ENCODE measurements at places on chromosomes 16 and 17.

GRCh38 chr16:23694644-23695373, 16.1 kb downstream of the PLK1 start:
- no peak for DNase-seq

- DNase-seq: no peak
Measured at GRCh38 chr17:69722518-69722917, 308.0 kb downstream of the MAP2K6 start.

- DNase-seq: no peak
Measured at GRCh38 chr17:39107973-39108372, 43.5 kb downstream of the PLXDC1 start.

DNA sequence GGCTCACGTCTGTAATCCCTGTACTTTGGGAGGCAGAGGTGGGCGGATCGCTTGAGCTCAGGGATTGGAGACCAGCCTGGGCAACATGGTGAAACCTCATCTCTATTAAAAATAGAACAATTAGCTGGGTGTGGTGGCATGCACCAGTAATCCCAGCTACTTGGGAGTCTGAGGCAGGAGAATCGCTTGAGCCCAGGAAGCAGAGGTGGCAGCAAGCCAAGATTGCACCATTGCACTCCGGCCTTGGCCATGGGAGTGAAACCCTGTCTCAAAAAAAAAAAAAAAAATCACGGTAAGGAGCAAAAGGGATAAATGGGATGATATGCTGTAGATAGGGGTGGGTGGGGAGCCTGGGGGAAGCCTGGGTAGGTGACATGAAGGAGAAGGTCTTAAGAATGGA, 20.4 kb upstream of the TMEM98 start:
- no peak for DNase-seq

- no peak for DNase-seq
Measured at GRCh38 chr17:30339086-30339485, 5.2 kb upstream of the TMIGD1 start.

DNA sequence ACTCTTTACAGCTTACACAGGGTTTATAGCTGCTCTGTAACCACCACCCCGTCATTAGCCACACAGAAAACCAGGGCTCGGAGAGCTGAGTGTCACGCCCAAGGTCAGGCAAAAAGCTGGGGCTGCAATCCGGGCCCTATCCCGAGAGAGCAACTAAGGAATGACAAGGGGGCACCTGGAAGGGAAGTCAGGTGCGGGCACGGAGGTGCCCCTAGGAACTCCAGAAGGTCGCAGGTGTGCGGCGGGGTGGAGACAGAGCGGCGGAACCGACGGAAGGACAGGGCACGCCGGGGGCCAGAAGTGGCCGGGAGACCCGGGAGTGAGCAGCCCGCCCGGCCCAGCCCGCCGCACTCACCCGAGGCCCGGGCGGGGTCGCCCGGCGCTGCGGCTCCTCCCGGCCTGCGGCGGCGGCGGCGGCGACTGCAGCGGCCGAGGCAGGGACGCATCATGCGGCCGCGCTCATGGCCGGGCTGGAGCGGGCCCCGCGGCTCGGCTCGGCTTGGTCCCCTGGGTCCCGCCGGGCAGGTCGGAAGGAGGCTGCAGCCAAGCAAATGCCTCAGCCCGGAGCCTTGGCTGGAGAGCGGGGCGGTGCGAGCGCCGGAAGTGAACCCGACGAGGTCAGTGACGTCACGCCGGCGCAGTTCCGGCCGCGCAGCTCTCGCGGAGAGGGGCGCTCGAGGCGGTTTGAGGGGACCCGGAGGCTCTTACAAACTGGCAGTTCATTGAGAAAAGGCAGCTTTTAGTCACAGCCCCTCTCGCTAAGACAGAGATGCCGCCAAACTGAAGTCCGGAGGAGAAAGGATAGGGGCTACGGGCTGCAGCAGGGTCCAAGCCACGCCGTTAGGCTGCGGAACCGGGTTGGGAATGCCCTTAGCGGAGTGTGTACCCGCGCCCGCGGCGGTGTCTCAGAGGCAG, at the start of gene ZDHHC7:
Gene ZDHHC7 (minus strand): TSS at position 605 of the 915 bp plus-strand sequence. CDS start 20,917 bp downstream, outside the sequence.
- DNase-seq: peak; percentile 85

DNA sequence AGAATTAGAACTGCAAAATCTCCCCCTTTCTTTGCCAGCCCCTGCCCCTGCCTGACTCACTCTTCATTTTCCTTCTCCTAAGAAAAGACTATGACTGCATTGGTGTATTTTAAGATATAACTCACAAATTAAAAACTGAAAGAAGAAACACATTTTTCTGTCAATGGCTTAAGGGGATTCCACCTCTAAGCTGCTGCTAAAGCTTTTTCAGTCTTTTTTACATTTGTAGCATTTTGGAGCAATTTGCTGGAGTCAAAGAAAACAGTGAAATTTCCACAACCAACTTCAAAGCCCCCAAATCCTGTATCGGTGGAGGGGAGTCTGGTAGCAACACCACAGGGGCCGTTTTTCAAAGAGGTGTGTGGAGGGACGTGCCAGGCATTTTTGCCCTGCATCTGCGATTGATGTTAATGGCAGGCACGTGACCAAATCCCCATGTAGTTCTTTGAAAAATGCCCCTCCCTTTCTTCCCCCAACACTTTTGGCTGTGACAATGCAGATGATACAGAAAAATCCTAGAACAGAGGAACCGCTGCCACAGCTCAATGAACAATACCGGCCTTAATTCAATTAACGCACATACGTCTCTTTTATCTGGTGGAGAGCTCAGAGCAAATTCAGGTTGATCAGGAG, 28.5 kb downstream of the MAF start:
- no peak for DNase-seq

GRCh38 chr17:13825526-13826040, 223.9 kb upstream of the HS3ST3A1 start:
- DNase-seq: no peak

DNA sequence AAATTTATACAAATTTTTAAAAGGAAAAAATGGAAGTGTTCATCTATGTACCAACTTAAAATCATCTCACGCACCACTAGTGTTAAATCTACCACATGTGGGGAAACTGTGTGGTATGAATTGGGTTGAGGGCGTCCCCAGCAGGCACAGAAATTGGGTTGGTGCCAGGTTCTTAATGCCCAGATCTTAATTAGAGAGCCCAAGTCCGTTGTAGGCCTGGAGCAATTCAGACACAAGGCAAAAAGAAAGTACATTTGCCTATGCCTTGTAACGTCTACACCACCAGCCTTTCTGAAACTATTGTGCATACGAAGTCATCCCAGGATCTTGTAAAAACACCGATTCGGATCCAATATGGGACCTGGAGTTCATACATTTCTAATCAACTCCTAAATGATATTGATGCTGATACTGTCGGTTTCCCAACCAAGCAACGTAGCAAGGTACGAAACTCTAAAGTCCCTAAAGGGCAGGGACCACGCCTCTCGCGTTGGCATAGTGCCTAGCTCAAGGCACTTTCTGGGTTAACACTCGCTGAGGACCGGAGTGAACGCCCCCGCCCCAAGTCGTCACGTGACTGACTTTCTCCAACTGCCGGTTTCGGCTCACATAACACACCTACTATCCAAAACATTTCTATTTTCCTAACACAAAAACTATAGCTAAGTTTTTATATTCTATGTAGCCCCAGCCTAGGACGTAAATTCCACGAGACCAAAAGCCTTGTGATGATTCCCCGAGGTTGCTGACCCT, 945 bp upstream of the UQCRC2 start:
- DNase-seq: peak; percentile 77

DNA sequence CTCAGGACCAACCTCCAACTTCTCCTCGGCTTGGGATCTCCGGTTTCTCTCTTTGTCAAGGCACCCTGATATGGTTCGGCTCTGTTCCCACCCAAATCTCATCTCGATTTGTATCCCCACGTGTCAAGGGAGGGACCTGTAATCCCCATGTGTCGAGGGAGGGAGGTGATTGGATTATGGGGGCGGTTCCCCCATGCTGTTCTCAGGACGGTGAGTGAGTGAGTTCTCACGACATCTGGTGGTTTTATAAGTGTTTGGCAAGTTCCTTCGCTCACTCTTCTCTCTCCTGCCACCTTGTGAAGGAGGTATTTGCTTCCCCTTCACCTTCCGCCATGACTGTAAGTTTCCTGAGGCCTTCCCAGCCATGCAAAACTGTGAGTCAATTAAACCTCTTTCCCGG, 117.9 kb downstream of the SEC14L1 start:
- DNase-seq: no peak

DNA sequence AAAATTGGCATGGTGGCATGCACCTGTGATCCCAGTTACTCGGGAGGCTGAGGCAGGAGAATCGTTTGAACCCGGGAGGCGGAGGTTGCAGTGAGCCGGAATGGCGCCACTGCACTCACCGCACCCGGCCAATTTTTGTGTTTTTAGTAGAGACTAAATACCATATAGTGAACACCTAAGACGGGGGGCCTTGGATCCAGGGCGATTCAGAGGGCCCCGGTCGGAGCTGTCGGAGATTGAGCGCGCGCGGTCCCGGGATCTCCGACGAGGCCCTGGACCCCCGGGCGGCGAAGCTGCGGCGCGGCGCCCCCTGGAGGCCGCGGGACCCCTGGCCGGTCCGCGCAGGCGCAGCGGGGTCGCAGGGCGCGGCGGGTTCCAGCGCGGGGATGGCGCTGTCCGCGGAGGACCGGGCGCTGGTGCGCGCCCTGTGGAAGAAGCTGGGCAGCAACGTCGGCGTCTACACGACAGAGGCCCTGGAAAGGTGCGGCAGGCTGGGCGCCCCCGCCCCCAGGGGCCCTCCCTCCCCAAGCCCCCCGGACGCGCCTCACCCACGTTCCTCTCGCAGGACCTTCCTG, at the start of gene HBQ1:
Gene HBQ1 (plus strand): TSS at position 359 of the 575 bp plus-strand sequence. CDS start 28 bp downstream, at position 387.
- DNase-seq: no peak

DNA sequence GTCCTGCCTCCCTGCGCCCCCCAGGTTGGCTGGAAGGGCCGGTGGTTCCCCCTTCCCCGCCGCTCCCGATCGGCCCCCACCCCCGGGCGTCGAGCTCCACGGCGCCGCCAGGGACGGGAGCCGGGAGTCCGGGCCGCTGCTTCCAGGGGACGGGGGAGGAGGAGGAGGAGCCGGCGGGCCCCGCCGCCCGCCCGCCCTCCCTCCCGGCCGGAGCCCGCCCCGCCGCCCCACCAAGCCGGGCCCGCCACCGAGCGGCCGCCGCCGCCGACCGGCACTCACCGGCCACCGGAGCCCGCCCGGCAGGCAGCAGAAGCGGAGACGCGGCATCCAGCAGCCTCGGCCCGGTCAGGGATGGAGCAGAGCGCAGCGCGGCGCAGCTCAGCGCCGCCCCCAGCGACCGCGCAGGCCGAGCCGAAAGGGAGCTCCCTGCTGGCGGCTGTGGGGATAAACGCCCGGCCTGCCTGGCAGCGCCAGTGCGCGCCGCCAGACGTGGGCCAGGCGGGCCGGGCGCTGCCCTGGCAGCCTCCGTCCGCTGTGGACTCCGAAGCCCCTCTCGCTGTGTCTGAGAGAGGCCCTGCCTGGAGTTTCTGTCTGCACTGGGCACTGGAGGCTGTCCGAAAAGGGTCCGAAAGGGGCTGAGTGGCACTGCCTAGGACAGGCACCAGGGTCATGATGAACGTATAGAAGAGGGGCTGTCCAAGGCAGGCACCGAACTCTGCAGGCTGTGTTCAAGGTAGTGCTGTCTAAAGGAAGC, at the start of gene MYO18A:
Gene MYO18A (minus strand): TSS at position 365 of the 754 bp plus-strand sequence. CDS start 13,458 bp downstream, outside the sequence.
- peak; percentile 77 for DNase-seq

GRCh38 chr17:78284146-78284545, 52.7 kb downstream of the TMEM235 start:
- no peak for DNase-seq

GRCh38 chr17:80786470-80786869, 205.2 kb upstream of the CHMP6 start:
- no peak for DNase-seq

DNA sequence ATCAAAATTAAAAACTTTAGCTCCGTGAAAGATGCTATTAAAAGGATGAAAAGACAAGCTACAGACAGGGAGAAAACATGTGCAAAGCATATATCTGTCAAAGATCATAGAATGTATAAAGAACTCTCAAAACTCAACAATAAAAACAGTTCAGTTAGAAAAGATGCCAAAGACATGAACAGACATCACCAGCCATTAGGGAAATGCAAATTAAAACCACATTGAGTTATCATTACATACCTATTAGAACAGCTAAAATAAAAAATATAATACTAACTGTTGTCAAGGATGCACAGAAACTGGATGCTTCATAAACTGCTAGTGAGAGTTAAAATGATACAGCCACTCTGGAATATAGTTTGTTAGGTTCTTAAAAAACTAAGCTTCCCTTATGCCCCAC, 58.8 kb downstream of the NFATC3 start:
- no peak for DNase-seq
